Cerebellum (tissue), 4 donors: ENCODE measurements at places on chromosomes 2 and 18. TPM values are rescaled to one million over a fixed set of nuclear protein-coding genes. Genes with fewer than 3 reads are reported as not detected.

The BARD1 gene
- 37.7 TPM for total RNA-seq

- no peak for DNase-seq
These were observed 3.5 kb upstream of the ATL2 start for GRCh38 chr2:38380397-38381130.

DNA sequence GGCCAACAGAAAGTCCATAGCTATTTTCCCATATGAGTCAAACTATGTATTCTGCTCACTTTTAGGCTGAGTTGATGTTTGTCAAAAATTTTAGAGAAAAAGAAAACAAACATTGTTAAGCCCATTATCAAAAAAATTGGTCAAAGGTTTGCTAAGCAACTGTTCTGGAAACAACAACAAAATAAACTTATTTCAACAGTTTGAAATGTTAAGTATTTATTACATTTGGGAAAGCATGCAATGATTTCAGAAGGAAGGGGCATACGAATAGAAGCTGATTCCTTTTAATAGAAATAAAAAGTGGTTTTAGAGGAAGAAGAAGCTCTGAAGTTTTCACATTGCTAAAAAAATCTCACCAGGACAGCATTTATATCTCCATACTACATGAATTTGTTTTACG lies 1837.5 kb upstream of the CELF4 start:
- DNase-seq = no peak

DNA sequence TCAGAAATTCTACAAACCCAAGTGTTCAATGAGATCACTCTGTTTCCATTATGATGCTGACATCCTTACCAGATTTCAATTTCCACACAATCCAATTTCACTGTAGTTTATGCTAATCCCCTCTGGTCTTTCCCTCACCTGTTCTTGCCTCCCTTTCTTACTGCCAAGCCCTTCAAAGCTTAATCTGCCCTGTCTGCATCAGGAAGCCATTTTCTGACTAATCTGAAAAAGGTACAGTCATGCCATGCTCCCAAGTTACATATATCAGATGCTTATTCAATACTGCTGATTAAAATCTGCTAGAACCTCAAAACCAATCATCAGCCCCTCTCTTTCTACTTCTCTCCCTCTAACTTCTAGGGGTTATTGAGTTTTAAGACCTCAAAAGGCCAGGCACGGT lies 8.9 kb downstream of the KRTCAP3 start:
- DNase-seq = no peak

- DNase-seq = no peak
These were observed 25.6 kb upstream of the CASP8 start for GRCh38 chr2:201234663-201235135.

GRCh38 chr18:8778824-8779223 lies 73.5 kb downstream of the MTCL1 start:
- DNase-seq = no peak

GRCh38 chr2:26068602-26069298 lies 34.9 kb downstream of the RAB10 start:
- DNase-seq = no peak

DNA sequence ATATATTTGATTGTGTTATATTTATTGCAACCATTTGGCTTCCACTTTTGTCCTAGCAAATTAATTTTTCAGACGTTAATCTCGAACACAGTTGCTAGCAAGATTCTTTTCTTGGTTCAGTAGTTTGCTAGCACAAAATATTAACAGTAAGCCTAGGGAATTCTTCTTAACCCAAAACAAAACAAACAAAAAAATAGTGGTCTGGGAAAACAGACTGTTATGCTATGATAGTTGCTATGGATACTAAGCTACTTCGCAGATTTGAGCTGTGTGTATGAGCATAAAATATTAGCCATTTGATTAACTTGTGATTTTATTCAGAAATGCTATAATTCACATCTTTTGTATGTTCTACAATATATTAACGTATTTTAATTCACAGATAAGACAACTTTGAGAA lies 541.5 kb upstream of the NETO1 start:
- DNase-seq = no peak

GRCh38 chr2:54360055-54360792 lies 95.9 kb upstream of the SPTBN1 start:
- DNase-seq = no peak
